ENCODE measurements at places on chromosomes 4 and X.
A peak's percentile ranks its signal among the peaks of the same experiment; 100 is the strongest.

DNA sequence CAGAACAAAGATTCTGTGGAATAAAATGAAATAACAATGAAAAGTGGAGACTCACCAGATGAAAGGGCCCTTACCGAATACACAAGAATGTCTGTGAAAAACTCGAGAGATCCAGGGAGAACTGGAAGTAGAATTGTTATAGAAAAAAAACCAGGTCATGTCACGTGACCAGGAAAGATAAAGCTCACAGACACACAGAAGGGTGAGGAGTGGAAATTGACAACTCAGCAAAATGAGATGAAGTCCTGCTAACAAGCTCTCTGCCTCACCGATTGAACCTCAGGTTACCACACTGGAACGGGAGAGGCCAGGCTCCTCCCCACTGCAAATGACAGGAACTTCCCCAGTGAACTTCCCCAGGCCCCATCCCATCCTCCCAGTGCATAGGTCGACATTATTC is 1618.0 kb upstream of the PCDH10 start:
- DNase-seq, result no peak

- no peak for DNase-seq
These were observed 28.9 kb upstream of the WDR17 start for GRCh38 chr4:176036585-176037205.

DNA sequence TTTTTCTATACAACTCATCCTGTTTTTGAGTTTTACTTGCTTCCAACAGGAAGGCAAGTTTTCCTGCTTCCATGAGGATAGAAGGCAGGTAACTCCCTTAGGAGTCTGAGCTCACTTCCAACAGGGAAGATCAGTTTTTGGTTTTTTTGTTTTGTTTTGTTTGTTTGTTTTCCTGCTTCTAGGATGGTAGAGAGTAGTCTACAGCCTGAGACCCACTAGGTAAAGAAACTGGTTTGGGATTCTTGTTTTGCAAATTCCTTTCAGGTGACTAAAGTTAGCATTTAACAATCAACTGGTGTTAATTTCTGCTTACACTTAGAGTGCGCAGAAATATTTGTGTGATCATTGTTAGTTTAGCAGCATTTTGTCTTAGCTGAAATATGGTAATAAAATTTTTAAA is 227.8 kb upstream of the TACR3 start:
- DNase-seq, result no peak

DNA sequence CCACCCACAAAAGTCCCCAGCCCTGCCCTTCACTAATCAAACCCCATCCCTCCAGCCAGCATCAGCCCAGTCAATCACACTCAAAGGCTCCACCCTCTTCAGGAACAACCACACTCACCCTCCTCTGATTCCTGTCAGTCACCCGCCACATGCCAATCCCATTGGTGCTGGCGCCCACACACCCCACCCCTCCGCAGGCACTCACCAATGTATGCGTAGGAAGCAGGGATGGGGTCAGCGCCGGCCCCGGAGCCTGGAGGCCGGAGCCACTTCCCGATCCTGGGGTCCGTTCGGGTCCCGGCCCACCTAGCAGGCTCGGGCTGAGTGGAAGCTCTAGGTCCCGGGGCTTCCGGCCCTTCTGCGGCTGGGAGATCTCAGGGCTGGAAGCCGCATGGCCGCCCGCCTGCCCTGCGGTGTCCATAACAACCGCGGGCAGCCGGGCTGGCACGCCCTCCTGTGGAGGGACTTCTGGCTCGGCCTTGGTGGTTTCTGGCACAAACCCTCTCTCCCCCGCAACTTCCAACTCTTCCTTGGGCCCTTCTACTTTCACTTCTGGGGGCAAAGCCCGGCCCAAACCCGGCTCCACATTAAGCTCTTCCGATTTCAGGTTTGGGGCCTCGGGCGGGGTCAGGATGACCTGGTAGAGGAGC is 7.9 kb upstream of the CFP start:
- peak; percentile 23 for DNase-seq

GRCh38 chr4:7279902-7280301 is 87.6 kb downstream of the SORCS2 start:
- DNase-seq, result no peak

GRCh38 chr4:40195182-40196177 is 1.4 kb upstream of the RHOH start:
- DNase-seq, result no peak

GRCh38 chrX:71998836-71999509 is 88.3 kb downstream of the NHSL2 start:
- DNase-seq, result peak; percentile 35

DNA sequence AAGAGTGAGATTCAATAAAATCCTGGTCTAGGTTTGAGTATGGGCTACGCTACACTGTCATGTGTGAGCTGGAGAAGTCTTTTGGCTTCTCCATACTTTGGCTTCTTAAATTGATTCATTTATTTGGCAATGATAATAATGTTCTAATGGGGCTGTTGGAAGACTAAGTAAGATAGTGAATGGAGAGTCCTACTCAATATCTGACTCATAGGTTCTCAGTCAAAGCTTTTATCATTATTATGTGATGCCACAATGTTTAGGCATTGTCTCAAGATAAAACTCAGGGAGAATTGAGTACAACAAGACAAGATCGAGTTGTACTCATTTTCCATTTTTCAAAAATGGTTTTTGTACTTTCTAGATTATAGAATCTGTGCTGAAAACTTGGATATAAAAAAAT is 92.5 kb upstream of the VEGFC start:
- no peak for DNase-seq

- no peak for DNase-seq
These were observed 146.1 kb downstream of the PTTG2 start for GRCh38 chr4:38106311-38106710.

GRCh38 chr4:81676537-81676936 is 204.8 kb upstream of the RASGEF1B start:
- no peak for DNase-seq

DNA sequence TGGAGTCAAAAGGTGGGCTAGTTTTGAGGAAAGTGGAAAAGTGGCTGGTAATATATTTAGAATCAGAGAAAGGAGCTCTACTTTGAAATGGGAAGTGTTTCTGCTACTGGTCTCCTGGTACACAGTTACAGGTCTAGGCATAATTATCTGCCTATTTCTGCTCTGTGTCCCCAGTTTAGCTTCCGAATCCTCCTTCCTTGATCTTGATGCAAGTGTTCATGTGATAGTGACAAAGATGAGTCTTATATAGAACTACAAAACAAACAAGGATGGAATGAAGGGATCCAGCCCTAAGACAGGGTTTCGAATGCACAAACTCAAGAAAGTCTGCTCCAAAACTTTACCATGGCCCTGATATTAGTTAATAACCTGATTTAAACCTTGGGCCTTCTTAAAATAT is 580.2 kb downstream of the INPP4B start:
- no peak for DNase-seq

GRCh38 chrX:74371425-74372222 is 49.7 kb upstream of the SLC16A2 start:
- no peak for DNase-seq

- no peak for DNase-seq
These were observed 1759.1 kb downstream of the ARAP2 start for GRCh38 chr4:34485252-34485651.

DNA sequence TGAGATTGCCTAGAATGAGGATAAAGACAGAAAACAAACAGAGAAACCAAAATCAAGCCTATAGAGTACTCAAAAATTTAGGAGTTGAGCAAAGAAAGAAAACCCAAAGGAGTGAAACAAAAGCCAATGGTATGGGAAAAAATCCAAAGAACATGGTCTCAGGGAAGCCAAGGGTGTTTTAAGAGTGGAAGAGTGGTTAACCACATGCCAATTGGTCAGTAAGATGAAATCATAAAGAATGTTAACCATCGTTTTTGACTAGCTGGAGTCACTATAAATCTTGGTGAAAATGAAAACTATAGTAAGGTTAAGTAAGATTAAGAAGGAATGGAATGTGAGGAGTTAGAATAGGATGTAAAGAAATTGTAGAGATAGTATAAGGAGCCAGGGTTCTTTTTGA is 64.7 kb upstream of the RPL34 start:
- no peak for DNase-seq

DNA sequence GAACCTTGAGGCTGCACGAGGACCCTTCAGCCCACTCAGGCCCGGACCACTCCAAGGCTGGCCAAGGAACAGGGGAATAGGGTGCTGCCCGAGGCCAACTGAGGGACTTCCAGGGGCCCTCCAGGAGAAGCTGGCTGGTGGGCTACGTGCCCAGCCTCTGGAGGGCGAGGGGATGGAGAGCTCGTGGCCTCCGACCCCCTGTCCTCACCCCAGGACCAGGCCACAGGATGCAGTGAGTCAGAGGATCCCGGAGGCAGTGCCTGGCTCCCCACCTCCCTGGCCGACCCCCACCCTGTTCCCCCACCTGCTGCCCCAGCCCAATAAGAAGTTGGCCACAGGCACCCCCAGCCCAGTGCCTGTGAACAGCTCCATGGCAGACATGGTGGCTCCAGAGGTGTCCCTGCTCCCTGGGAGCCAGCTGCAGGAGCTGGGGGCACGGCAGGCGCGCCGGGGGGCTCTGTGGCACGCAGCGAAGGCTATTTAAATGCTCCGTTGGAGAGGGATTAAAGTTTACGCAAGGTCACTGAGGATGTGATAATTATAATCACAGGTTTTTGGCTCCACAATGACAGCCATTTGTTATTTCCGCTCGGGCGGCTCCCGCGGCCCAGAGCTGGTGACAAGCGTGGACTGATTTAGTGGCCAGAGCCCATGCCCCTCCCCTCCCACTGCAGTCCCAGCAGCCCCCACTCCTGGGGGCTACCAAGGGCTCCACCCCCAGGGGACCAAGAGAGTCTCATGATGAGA is 95.7 kb upstream of the NKX1-1 start:
- no peak for DNase-seq

DNA sequence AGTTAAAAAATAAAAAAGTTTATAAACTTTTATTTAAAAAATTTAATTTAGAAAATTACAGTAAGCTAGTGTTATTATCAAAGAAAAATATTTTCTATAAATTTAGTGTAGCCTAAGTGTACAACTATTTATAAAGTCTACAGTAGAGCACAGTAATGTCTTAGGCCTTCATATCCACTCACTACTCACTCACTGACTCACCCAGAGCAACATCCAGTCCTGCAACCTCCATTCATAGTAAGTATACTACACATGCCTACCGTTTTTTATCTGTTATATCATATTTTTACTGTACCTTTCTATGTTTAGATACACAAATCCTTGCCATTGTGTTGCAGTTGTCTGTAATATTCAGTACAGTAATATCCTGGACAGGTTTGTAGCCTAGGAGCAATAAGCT is 129.0 kb upstream of the FAM47B start:
- no peak for DNase-seq

DNA sequence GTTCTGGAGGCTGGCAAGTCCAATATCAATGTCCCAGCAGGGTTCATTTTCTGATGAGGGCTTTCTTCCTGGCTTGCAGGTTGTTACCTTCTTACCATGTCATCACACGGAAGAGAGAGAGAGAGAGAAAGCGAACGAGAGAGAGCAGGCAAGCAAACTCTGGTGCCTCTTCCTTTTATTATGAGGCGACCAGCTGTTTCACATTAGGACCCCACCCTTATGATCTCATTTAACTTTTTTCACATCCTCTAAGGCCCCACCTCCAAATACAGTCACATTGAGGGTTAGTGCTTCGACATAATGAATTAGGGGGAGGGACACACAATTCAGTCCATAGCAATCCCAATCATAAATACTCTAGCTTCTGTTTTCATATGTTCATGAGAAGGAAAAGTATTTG is 10.6 kb upstream of the GPR174 start:
- no peak for DNase-seq

DNA sequence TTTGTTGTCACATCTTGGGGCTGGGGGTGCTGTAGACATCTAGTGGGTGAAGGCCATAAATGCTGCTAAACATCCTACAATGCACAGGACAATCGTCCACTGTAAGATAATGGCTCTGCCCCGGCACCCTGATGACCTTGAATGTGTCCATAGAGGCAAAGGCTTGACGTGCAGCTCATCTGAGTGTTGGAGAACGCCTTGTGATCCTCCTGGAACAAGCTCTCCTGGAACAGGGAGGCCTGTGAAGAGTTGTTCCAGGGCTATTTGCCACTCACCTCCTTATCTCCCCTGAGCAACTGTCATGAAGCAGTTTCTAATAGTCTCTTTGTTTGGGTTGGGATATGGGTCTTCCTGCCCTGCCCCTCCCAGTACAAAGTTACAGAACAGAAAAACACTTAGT is 15.2 kb upstream of the PCYT1B start:
- no peak for DNase-seq
